G401 (cell line): ENCODE measurements at places on chromosomes 5 and 9. TPM values are rescaled to one million over a fixed set of nuclear protein-coding genes. Genes with fewer than 3 reads are reported as not detected.

BTNL8 gene
- total RNA-seq: not detected in 2 replicates

TXNDC8 gene
- not detected in 2 replicates for total RNA-seq

GOLM1 gene
- total RNA-seq: 39.9 and 41.8 TPM in 2 replicates

FBP2 gene
- 0.14 TPM in 1 of 2 replicates, not detected in the other for total RNA-seq

FAM221B gene
- not detected in 2 replicates for total RNA-seq

CCDC180 gene
- 2.4 and 6.2 TPM in 2 replicates for total RNA-seq

TRPM6 gene
- not detected in 2 replicates for total RNA-seq

ADAMTS19 gene
- total RNA-seq: not detected in 2 replicates

TAF1L gene
- total RNA-seq: under 0.01 and 0.03 TPM in 2 replicates

SRP19 gene
- total RNA-seq: 39.9 and 78.1 TPM in 2 replicates

SAXO1 gene
- not detected in 2 replicates for total RNA-seq

IL4 gene
- total RNA-seq: not detected in 2 replicates

SLCO4C1 gene
- not detected in 2 replicates for total RNA-seq

ZNF883 gene
- total RNA-seq: not detected in 2 replicates

FABP6 gene
- 1.3 and 5.0 TPM in 2 replicates for total RNA-seq
